Retina (tissue), 1 donor: ENCODE measurements at places on chromosomes 5 and 9.

- no peak for DNase-seq
Observed at GRCh38 chr9:22079873-22080341, 70.8 kb upstream of the CDKN2B start.

DNA sequence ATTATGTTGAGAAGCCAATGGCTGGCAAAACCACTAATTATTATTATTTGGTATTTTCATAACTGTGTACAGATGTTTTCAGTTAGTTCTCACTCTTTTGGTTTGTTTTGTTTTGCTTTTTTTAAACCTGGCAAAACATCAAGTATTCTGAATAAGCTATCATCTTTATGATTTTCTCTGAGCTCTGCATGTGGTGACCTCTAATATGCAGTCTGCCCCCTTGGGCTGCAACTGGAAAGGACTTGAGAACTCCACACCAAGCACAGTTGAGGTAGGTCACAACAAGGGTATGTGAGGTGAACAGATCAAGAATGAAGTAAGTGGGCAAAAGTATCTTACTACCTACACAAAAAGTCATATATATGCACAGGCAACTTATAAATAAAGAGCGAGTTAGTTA is 202.2 kb downstream of the NFIB start:
- DNase-seq = no peak

DNA sequence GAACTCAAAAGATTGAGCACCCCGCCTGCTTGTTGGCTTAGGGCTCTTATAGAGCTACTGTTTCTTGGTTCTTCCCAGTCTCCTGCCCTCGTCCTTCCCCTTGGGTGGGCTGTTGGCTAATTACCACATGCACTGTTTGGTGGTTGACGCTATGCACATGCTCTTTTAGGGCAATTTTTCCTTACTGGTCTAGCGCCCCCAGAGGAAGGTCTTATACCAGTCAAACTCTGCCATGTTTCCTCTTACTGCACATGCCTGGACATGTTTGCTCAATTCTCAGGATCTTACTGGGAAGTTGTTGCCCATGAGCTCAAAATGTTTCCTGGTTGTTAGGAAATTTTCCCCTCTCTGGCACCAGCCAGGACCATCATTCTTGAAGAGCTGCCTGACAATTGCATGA is 101.9 kb downstream of the SLC28A3 start:
- DNase-seq = no peak

GRCh38 chr9:13478160-13478559 is 198.7 kb upstream of the MPDZ start:
- no peak for DNase-seq

DNA sequence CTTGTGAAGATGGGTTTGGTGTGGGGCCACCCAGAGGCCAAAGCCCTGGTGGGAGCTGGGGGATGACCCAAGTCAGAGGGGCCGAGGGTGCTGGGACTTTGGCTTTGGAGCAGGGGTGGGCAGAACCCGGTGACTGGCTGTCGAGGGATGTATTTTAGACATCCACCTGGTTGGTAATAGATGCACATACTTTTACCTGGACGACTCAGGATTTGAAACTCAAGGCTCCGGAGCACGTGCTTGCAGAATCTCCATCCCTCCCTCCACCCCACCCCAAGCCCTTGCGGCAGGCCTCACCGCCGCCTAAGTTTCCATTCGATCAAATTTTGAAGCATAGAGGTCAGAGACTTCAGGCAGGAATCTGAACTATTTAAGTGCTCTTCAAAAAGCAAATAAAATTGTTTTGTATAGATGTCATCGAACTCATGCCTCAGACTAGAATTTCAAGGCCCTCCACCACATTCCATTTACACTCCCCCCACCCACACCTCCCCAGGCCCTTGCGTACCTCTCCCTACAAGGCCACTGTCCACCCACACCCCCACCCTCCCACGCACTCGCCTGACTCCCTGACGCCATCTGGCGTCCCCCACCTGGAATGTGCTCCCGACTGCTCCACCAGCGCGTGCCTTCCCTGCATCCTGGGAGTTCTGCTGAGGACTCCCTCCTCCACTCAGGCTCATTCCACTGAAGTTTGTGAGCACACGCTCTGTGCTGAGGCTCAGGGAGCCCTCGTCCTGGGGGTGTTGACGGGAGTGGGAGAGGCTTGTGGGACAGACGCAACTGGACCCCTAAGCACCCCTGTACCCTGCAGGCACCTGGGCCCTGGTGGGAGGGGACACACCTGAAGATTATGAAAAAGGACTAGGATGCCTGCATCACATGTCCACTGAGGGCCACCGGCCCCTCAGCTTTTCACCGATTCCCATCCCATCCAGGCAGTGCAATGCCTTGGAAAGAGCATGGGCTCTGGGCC is 56.4 kb upstream of the RPL26L1 start:
- DNase-seq = peak; percentile 62

GRCh38 chr9:10144355-10144754 is 468.4 kb downstream of the PTPRD start:
- DNase-seq = peak; percentile 55

- no peak for DNase-seq
Observed at GRCh38 chr9:136679431-136679941, 7.8 kb downstream of the AGPAT2 start.

DNA sequence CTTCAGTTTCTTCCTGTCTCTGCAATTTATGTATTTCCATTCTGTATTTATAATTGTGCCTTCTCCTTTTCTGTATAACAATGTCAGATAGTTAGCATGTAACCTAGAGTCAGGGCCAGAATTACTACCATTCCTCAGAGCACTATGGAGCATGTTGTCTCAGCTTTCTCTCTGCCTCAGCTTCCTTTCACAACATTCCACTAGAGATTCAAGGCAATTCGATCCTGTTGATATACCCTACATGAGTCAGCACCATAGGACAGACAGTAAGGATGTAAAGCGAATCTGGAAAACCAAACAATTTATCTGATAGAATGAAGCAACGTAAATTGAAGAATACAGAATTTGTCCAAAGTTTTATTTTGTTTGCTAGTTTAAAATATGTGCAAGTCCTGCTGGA is 728.3 kb upstream of the SEMA6A start:
- DNase-seq = no peak

DNA sequence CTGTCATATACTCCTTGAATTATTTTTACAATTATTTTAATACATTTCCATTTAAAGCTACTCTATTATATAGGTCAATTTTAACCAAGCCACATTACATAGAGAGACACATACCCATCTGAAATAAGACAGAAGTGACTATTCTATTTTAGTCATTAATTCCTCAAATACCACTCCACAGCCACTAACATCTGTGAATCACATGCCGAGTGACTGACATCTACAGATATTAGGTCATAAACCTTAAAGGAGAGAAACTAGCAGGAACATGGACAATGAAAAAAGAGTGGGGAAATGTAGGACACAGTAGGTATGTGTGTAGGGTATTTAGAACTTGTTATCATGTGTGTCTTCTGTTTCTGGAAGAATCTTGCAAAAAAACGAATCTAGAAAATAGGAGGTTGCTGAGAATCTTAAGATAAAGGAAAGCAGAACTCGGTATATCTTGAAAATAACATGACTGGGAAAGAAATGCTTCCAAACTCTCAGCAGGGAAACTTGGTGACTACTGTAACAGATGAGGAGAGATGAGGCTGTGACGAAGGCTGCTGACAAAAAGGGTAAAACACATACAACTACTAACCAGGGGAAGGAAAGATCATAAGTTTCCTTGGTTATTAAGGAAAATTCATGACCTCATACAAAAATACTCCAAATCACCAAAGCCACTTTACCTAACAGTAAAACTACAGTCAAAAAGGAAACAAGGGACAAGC is 84.6 kb downstream of the PLPP1 start:
- no peak for DNase-seq

DNA sequence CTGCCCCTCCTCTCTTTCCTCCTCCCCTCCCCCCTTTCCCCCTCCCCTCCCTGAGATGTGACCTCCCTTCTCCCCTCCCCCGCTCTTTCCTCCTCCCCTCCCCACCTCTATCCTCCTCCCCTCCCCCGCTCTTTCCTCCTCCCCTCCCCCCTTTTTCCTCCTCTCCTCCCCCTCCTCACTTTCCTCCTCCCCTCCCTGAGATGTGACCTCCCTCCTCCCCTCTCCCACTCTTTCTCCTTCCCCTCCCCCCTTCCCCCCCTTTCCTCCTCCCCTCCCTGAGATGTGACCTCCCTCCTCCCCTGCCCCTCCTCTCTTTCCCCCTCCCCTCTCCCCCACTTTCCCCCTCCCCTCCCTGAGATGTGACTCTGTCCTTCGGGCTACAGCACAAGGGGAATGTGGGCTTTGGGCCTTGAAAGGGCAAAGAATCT is 169.8 kb downstream of the COL23A1 start:
- DNase-seq = no peak

GRCh38 chr5:89396278-89396954 is 513.4 kb upstream of the MEF2C start:
- no peak for DNase-seq

GRCh38 chr5:26343801-26344325 is 694.5 kb downstream of the CDH9 start:
- DNase-seq = peak; percentile 69

- DNase-seq = no peak
Observed at GRCh38 chr5:26868504-26868903, 169.9 kb downstream of the CDH9 start.

DNA sequence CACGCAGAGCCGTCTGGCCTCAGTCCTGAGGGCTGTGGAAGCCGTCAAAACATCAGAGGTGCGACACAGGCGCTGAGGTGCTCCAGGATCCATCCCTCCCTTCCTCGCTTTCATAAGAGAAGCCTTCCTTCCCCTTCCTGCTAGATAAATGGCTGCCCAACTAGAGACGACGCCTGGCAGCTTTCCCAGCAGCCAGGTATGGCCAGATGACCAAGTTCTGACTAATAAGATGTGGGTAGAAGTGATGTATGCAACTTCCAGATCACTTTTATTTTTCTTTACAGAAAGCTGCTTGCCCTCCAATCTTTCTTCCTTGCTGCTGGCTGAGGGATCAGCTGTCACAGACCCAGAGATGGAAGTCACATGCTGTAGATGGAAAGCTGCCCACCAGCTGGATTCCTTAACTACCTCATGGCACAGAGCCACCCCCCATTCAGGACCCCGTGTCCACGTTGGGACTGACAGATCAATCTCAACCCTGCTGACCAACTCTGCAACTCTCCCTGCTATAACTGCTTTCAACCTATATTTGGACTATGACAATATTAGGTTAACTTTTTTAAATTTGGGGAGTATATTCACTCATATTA is 8.8 kb downstream of the MAPK9 start:
- DNase-seq = no peak

- DNase-seq = no peak
Observed at GRCh38 chr5:110865400-110866094, 126.7 kb downstream of the SLC25A46 start.

DNA sequence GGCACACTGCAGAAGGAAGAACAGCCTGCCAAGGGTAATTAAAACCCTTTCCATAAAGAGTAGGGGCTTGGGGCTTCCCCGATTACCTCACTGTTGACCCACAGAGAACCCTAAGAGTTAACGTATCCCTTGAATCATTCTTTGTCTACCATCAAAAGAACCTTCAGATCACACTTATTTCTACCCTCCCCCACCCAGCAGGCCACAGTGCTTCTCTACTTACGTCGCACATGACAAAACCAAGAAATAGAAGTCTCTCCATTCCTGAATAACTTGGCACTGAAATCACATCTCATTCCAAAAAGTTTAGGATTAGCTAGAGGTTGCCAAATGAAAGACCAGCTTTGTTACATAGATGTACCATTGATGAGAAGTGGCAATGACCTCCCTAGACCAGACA is 268.7 kb upstream of the GAS1 start:
- DNase-seq = no peak

DNA sequence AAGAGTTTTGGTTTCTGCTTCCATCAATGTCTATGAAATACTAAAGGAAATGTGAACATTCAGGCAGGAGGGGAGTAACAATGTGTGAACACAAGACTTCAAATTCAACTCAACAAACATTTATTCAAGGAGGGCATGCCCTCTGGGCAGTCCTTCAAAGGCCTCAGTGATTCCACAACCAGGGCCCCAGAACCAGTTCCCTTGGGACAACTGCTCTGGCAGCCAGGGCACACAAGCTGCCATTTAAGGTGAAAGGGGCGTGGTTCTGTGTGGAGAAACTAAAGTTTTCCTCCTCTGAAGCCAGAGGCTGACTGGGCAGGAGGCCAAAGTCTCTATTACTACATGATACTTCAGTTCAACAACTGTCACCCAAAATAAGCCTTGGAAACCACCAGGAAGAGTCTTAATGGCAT is 3.2 kb downstream of the RBM18 start:
- DNase-seq = no peak

DNA sequence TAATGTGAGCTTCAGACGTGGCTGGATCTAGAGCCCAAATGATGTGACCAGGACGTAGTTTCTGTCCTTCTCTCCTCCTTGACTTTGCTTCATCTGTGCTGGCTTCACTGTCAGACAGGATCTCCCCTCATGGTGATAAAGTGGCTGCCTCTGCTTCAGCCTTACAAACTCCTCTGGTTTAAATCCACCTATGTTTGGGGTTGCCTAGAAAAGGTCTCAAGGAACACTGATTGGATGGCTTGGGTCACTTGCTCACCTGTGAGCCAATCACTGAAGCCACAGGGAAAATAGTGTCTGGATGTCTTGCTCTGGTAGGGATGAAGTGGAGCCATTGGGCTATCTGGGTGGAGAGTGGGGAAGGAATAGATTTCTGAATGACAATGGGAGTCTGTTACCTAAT is 36.1 kb downstream of the FGF18 start:
- no peak for DNase-seq

DNA sequence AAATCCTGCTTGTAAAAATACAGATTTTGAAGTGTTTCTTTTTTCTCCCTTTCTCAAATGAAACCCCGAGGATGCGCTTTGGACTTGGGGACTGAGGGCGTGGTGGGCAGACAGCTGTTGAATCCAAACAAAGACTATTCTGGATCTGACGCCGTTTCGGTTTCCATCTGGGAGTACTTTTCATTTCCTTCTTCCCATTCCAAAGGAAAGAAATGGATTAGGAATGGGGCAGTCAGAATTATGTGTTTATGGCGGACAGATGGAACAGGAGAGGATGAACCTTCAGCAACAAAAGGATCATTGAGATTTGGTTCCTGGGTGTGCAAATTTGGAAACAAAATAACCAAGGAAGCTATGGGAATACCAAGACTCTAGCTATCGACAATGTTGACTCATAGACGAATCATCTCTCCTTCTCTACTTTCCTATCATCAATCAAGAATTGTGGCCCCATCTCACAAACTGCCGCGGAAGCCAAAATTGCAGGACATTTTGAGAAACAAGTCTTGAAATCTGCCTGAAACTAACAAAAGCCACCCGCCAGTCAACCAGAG is 300.6 kb downstream of the PARP8 start:
- DNase-seq = peak; percentile 68
